GM03348 (cell line): ENCODE measurements at places on chromosomes 2 and 18.

DNA sequence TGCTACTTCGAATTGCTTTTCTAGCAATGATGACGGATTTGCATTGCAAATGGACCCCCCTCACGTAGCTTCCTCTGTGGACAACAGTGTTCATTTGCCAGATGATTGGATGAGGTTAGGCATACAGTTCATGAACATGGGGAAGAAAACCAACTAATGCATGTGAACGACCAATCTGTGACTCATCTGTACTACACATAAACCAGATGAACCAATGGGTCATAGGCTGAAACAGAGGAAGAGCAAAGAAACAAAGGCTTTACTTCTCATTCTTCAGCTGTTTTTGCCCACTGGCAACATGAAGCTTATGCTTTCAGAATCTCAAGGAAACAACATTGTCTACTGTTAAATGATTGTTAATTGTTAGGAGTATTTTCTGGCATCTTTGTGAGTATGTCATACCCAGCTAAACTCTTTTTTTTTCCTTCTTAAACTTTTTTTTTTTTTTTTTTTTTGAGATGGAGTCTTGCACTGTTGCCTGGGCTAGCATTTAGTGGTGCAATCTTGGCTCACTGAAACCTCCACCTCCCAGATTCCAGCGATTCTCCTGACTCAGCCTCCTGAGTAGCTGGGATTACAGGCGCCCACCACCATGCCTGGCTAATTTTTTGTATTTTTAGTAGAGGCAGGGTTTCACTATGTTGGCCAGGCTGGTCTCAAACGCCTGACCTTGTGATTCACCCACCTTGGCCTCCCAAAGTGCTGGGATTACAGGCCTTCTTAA lies 35.5 kb downstream of the EFEMP1 start:
- DNase-seq, result peak; percentile 18

- no peak for DNase-seq
Measured at GRCh38 chr2:207289295-207290018, 123.7 kb upstream of the KLF7 start.

GRCh38 chr2:37340637-37341036 lies 3.8 kb upstream of the QPCT start:
- DNase-seq, result no peak

GRCh38 chr18:44238454-44238853 lies 442.2 kb upstream of the SETBP1 start:
- DNase-seq, result no peak

DNA sequence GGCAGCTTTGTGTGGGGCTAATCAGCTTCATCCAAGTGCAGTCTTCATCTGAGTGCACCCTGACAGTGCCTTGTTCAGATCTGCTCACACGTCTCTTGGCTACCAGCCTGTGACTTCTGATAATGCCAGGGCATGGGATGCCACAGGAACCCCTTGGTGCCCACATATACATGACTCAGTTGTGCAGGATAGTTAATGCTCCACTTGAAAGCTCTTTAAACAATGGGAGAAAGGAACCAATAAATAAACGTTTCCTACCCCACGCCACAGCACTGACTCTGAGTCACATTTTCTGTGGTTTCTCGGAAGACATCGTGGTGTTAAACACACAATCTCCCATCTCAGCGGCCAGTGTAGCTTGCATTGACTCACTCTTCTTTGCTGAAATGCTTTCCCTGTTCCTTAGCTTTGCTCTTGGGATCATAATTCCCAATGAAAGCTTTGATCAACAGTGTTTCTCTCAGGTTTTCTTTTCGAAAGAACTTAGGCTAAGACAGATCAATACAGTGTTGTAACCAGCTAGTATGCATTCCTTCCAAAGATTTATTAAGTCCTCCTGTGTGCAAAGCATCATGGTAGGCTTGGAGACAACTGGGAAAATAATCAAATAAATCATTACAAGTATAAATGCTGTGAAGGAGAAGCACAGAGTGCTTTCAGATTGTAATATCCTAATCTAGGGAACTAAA lies 142.0 kb downstream of the COPS8 start:
- peak; percentile 79 for DNase-seq

DNA sequence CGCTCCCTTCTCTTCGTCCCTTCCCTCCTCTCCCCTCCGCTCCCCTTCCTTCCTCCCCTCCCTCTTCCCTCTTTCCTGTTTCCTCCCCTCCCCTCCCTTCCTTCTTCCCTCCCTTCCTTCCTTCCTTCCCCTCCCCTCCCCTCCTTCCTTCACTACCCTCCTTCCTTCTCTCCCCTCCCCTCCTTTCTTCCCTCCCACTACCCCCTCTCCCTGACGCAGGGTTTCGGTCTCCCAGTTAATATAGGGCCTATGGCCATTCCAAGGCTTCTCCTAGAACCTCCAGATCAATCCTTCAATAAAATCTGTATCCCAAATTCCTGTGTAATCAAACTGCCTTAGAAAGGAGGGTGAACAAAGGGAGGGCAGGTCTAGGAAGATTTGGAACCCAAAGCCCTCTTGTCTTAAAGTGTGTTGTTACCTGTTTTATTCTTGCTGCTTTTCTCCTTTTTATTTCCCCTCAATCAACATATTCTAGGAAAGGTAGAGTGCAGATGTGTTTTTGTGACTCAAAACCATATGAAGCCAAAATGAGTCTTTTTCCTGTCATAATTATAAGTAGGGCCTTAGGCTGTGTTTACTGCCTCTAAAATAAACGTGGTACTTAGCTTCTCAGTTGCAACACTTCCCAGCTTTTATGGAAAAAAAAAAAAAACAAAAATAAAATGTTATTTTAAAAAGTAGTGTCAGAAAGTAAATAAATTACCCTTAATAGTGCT lies 53.7 kb downstream of the GPD2 start:
- no peak for DNase-seq

DNA sequence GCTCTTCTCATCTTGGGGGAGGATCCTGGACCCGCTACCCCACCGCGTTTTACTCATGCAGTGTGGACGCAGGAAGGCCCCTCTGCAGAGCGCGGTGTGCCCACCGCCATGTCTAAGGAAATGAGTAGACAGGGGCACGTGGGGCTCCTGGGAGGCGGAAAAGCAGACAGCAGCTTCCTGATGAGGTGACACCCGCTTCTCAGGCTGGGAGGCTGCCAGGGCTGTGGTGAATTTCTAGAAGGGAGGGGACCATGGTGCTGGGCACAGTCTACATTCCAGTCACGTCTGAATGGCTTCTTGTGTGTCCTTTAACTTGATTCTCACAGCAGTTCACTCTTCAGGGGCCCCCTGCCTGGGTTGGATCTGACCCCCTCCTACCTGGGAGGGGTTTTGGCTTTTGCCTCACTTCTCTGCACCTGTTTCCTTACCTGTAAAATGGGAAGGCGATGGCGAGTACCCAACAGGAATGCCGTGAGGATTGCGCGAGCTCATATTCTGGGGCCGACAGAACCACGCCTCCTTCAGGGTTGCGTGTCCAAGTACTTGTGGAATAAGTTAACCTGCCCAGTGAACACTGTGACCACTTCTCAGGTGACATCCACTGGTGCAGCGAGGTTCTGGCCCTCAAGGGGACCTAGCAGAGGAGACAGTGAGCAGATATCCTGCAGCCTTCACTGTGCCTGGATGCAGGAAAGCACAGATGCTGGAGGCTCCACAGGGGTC lies 32.3 kb upstream of the MBP start:
- no peak for DNase-seq

- DNase-seq, result peak; percentile 95
Measured at GRCh38 chr2:96509114-96509846, 4.1 kb upstream of the NEURL3 start.

GRCh38 chr2:54084600-54084999 lies 30.8 kb upstream of the ACYP2 start:
- DNase-seq, result peak; percentile 31

GRCh38 chr2:17899871-17900270 lies 21.4 kb downstream of the KCNS3 start:
- DNase-seq, result no peak

GRCh38 chr2:46796843-46797625 lies 118.6 kb downstream of the MCFD2 start:
- DNase-seq, result no peak

GRCh38 chr2:10449838-10450691 lies 1.9 kb upstream of the ODC1 start:
- DNase-seq, result no peak

- no peak for DNase-seq
Measured at GRCh38 chr2:109402980-109403840, 210.6 kb downstream of the SEPTIN10 start.

DNA sequence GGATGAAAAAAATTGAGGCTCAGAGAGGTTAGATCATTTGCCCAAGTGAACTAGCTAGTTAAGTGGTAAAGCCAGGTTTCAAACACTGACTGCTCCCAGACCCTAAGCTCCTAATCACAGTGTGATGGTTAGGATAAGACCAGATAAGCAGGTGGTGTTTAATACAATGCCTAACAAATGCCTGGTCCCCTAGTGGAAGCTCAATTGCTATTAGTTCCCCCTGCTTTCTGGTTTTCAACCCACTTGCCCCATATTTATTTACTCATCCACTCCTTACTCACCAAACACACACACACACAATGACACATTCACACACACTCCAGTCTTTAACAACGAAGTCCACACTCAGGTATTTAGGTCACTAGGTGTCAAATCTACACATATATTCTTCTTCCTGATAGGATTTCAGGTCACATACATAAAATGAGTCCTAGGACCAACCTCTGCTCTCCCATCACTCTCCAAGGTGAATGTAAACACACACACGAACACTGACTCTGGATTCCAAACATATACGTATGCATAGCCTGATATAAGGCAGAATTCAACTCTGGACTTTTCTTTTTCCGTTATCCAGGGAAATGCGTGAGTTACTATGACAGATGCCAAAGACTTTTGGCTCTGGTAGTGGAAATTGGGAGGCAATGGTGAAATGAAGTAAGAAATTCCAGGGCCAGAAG lies 73.6 kb upstream of the TSPYL6 start:
- no peak for DNase-seq

- DNase-seq, result no peak
Measured at GRCh38 chr2:216546241-216546640, 47.6 kb downstream of the RPL37A start.

DNA sequence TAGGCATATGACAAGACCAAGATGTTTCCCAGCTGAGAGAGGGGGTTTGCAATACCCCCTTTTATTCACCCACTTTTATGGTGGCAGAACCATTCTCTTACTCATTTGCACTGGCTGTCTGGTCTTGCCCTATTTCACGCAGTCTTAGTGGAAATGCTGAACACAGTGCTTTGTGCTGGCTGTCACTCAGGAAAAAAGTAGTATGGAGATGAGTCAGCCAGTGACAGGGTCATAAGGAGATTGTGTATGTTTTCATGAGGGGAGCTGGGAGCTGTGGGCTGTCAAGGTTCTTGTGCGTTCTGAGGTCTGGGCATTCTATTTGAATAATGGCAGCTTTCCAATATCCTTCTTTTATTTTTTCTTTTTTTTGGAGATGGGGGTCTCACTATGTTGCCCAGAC lies 10.9 kb upstream of the CNRIP1 start:
- DNase-seq, result no peak

DNA sequence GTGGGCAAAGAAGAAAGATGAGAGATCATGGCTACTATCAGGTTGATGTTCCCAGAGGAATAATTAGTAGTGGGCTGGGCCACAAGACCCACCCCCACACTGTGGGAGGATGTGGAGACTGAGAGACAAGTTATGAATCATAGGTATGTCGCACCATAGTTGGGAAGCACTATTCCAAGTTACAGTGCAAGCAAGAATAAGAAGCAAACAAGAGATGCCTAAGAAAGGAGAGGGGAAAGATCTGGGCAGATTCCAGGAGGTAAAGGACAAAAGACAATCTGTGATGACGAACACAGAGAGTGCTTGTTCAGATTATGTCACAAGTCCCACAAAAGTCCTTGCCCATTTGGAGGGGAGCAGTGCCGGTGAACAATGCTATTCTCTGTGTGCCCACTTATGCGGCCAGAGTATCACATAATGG lies 56.6 kb downstream of the FAM228A start:
- no peak for DNase-seq

- no peak for DNase-seq
Measured at GRCh38 chr2:118186858-118187254, 98.6 kb downstream of the INSIG2 start.

- DNase-seq, result no peak
Measured at GRCh38 chr2:232412986-232413385, 6.3 kb downstream of the ALPG start.

DNA sequence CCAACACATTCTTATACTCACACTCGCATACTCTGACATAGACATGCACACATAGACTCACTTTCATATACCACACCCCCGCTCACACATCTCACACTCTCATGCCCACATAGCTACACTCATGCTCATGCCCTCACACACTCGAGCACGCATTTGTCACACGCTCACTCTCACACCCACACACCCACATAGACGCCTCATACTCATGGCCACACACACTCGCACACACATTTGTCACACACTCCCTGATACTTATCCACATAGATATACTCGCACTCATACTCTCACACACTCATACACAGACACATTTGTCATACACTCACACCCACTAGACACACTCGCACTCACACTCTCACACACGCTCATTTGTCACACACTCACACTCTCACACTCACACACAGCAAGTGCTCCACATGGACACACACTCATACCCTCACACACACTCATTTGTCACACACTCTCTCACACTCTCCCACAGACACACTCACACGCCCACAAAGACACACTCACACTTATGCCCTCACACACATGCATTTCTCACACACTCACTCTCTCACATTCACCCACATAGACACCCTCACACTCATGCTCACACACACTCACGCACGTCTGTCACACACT lies 50.9 kb downstream of the TNP1 start:
- no peak for DNase-seq

GRCh38 chr18:616380-616995 lies 19.7 kb downstream of the CLUL1 start:
- peak; percentile 69 for DNase-seq

- DNase-seq, result no peak
Measured at GRCh38 chr2:210792000-210792399, 235.6 kb downstream of the CPS1 start.

DNA sequence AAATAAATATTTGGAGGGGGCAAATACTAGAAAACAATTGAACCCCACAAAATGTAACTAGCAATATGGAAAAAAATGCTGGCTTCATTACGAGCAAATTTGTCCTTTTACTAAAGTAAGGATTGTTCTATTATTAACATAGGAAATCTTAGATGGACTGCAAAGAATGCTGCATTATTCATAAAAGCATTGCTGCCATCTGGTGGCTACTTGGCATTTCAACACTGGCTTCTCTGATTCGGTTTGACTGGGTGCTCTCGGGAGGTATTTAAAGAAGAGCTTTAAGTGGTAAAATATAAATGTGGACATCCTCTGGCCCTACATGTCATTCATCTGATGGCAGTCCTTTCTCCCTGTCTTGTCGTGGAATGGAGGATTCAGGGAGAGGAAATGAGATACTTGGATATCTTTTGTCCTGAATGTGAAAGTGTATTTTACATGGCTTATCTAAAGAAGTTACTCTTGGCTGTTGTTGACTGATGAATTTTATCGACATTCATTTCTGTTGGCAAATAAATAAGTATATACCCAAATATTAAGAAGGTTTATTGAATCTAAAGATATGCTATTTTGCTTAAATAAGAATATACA lies 130.2 kb downstream of the ARHGAP15 start:
- DNase-seq, result peak; percentile 60

DNA sequence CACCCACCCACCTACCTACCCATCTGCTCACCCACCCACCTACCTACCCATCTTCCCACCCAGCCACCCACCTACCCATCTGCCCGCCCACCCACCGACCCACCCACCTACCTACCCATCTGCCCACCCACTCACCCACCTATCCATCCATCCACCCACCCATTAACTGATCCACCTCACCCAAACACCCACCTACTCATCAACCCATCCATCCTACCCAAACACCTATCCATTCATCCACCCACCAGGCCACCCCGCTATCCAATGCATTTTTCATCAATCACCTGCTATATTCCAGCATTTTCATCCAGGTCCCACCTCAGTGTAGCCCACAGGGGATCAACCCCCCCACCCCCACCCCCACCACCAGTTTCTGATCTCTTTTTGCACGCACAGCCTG lies 121.8 kb downstream of the GLI2 start:
- no peak for DNase-seq
